ENCODE measurements at places on chromosomes 1 and 21.

DNA sequence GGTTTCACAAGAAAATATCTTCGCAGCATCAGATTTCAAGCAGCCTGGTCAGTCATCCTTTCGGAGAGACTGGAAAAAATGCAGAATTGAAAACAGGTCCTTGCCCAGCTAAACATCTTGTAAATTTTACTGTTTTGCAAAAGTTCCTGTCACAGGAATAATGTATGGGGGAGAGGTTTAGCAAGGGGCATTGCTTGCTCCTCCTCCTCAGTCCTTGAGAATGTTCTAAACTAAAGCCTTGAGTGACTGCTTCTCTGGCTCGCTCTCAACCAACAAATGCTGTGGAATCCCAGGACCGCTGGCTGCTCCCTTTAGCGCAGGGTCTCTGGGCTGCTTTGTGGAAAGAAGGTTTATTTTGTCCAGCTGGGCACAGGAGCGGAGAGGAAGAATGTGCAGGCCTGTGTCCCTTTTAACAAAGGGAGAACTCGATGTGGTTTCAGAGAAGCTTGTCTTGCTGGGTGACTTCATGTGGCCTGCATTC is 33.6 kb upstream of the FHAD1 start:
- no peak for DNase-seq

DNA sequence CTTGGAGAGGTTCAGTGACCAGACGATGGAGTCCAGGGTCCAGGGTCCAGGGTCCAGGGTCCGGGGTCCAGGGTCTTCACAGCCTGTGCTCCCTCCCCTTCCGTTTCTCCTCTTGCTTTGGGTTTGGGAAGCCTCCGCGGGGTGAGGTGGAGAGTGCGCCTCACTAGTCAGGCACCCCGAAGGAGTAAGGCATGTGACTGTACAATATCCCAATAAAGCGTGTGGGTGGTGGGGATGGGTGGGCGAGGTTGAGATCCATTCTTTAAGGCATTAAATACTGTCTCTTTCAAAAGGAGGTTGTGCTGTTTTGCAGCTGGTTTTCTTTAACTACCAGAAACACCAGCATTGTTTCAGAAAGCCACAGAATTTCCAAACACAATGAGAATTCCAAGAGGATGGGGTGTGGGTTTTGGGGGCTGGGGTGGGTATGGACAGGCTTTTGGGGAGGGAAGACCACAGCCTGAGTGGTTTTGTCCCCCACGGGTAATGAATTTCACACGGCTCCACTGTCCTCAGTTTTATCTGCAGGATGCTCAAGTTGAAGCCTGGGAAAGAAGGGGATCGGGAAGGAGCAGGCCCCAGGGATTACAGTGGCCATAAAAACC is 65.7 kb downstream of the KIF26B start:
- no peak for DNase-seq

DNA sequence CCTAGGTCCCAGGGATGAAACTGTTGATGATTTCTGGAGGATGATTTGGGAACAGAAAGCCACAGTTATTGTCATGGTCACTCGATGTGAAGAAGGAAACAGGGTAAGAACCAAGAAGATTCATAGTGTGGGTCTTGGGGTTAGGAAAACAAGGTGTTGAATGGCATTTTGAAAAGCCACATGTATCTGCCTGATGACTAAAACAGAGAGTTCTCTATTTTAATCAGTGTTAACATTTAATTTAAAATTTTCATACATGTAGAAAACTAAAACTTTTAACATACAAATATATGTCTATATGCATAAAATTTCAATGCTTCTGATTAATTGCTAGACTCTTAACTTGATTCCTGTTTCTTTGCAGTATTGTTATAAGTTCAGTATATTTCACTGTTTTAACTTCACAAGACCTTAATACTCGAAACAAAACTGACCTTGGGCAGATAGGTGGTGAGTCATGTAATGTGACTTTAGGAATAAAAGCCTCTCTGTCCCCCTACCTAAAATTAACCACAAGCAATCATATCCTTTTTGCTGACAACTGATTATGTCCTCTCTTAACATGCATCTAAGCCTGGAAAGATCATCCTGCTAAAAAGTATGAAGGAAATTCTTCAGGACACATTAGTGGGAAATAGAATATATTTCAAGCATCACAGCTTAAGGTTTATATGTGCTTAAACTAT is 95.6 kb downstream of the PTPRC start:
- DNase-seq: no peak

- no peak for DNase-seq
Measured at GRCh38 chr1:184965944-184966860, 8.1 kb downstream of the NIBAN1 start.

DNA sequence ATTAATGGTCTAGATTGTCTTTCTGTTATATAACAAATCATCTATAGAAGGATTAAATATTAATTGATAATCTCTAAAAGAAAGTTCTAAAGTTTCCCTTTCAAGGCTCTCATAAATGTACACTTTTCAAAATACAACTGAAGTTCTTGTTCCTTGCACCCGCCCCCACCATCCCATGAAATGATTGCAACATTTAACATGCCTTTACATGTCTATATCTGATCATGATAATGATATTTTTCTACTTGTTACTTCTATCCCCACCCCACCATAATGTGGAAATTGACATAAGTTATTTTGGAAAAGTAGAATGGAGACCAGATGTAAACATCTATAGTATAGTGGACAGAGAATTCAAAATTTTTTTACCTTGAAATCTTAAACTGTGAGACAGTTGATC is 186.6 kb downstream of the NTNG1 start:
- DNase-seq: no peak

DNA sequence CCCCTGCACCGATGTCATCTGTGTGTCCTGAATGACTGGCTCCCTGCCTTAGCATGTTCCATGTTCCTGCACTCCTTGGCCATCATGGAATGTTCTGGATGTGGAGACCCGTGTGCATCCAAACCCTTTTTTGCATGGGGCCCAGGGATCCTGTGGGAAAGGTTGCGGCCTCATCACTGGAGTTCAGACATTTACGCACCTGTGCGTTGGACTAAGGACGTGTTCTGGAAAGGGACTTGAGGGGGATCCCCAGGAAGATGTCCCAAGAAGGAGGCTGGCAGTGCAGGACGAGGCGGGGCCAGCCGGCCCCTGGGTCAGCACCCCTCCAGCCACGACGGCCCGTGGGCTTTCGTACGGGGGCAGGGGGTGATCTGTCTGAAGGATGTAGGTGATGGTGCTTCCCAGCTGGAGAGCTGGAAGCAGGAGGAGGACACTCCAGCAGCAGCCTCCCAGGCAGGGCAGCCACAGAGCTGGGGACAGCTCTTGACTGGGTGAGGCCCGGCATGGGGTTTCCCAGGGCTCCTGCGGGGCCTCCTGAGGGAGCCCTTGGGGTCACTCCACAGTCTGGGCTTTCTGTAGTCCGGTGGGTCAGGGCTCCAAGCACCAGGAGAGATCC is 67.2 kb downstream of the SCCPDH start:
- DNase-seq: no peak

DNA sequence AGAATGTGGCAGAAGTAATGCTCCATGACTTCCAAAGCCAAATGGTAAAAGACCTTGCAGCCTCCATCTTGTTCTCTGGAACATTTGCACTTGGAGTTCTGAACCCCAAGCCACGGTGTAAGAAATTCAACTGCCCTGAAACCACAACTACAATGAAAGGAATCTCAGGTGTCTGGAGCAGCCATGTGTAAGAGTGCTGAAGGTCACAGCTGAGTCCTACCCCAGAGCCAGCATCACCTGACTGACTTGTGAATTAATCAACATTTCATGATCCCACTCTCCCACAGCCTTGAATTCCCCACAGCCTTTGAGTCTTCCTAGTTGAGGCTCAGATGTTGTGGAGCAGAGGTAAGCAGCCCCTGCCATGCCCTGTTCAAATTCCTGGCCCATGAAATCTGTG is 192.8 kb upstream of the CAMK1G start:
- no peak for DNase-seq

Data from activated CD4-positive, alpha-beta T cell treated with anti-CD3 and anti-CD28 coated beads for 48 hours (primary cell).